ENCODE measurements at places on chromosomes 12 and 14.
A peak's percentile ranks its signal among the peaks of the same experiment; 100 is the strongest.

- no peak for DNase-seq
Observed at GRCh38 chr14:68248481-68249255, 429.1 kb downstream of the RAD51B start.

GRCh38 chr12:115204957-115205754 is 521.2 kb upstream of the TBX3 start:
- no peak for DNase-seq

DNA sequence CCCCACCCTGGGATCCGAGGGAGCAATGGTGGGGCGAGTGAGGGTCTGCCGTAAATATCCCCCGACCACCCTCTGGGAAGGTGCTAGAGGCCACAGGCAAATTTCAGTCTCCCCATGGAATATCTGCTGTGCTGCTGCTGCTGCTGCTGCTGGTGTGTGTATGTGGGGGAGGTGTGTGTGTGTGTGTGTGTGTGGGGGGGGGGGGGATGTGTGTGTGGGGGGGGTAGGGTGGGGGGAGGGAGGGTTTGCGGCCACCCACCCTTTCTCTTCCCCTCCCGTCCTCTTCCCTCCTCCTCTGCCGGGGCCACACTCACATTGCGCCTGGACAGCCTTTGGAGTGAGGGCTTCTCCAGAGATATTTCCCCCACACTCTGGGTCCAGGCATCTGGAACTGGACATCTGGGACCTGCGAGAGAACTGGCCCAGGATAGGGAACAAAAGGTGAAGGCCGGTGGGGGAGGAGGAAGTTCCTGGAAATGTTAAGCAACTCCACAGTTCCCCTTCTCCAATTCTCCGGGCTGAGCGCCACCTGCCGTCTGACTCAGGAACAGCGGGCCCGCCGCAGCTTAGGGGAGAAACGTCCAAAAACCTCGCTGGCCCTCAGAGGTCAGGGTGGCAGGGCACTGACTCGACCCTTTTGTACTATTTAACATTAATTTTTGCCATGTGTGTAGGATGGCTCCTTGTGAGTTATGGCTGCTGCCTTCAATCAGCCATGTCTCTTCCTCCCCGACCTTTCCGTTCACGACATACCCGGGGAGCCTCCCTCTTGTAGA is at the start of gene C1RL:
C1RL (minus strand) TSS at position 419 of the 776 bp plus-strand sequence; CDS start at position 385, 34 bp downstream.
- peak; percentile 72 for DNase-seq

- DNase-seq: no peak
Observed at GRCh38 chr12:20629414-20630156, 65.5 kb upstream of the SLCO1C1 start.

DNA sequence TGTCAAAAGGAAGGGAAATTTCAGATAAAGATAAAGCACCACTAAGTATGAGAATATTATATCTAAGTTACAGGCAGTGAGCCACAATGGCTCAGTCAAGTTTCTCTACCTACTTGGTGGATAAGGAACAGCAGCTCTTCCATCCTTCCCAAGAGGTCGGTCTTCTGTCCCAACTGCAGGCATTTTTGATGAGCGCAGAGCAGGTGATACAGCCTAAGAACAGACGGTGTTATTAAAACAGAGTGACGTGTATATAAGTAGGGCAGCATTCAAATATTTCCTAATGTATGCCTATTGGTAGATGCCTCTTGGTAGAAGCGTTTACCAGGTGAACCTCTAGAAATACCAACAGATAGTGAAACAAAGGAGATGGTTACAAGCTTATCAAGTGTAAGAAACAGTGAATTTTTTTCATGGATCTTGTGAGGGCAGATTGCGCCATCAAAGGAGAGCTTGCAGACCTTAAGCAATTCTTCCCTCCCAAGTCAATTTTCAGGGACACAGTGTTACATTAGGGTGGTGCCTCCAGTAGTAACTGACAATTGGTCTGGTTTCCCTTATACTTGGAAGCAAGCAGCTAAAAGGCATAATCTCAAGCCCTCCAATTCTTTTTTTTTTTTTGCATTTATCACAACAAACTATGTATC is 274.5 kb downstream of the MED13L start:
- no peak for DNase-seq

DNA sequence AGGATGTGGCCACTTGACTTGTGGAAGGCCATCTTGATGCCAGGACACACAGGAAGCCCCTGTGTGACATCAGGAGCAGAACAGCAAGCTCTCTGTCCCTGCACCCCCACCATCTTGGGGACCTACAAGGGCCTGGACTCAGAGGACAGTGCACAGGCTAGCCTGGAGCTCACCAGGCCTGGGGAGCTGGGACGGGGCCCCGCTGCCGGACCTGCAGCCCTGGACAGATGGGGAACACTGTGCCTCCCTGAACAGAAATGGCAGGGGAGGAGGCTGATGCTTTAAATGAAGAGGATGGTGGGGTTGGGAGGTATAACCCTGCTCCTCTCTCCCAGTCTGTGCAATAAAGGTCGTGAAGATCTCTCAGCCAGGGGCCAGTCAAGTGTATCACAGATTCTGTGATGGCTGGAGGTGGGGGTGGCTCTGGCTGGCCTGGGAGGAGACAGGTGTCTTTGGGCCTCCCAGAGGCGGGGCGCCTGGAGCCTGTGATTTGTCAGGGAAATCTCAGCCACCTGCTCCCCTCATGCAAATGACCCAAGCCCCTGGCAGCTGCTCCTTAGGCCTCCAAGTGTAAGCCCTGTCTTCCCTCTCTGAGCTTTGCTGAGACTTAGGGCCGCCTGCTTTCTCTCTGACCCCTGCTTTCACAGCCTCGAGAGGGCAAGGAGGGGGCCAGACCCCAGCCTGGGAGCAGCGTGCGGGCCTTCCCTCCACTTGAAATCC is 1.1 kb upstream of the GNB3 start:
- no peak for DNase-seq

GRCh38 chr12:111063295-111064026 is 143.1 kb upstream of the MYL2 start:
- DNase-seq: no peak

DNA sequence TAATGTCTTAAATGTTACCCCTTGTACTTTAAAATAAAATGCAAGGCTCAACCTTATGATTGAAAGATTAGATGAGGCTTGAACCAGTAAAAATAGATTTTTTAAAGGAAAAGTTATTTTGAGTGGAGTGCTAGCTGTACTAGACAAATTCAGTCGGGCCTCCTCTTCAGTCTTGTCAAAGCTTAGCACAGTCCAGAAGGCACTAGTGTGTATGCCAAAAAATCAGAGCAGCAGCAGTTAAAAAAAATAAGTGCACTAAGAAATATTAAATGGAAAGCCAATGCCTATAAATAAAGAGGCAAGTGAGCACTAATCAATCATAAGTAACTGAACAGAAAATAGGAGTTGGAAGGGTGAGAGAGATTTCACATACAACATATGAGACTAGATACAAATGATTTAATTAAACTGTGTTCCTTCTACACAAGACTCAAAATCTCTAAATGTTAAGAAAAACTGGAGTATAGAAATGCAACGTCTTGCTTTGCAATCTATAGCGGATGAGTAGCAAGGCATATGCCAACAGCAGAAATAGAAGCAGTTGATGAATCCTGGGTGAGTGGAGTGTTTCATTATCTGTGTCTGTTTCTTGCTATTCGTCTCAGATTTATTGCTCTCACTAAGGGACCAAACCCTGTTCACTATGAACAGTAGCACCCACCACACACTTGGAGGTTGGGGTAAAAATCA is 172.1 kb downstream of the ETNK1 start:
- no peak for DNase-seq

GRCh38 chr14:52315355-52315718 is 1.2 kb downstream of the PTGER2 start:
- no peak for DNase-seq

DNA sequence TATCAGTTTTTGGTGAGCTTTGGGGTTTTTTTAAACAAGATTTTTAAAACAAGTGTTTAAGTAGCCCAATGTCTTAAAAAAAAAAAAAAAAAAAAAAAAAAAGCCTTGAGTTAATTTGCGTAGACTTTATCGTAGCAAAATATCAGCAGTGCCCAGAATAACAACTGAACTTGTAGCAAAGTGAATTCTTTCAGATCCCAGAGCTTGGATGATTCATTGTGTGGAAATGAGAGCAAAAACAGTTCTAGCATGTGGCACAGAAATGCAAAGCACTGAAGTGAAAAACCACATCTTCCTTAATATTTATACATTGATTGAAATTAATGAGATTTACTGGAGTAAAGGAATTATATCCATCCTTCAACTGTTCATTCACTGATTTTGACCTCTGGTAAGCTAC is 258.1 kb downstream of the EGLN3 start:
- peak; percentile 71 for DNase-seq

- no peak for DNase-seq
Observed at GRCh38 chr14:76456200-76456599, 80.3 kb downstream of the ESRRB start.

DNA sequence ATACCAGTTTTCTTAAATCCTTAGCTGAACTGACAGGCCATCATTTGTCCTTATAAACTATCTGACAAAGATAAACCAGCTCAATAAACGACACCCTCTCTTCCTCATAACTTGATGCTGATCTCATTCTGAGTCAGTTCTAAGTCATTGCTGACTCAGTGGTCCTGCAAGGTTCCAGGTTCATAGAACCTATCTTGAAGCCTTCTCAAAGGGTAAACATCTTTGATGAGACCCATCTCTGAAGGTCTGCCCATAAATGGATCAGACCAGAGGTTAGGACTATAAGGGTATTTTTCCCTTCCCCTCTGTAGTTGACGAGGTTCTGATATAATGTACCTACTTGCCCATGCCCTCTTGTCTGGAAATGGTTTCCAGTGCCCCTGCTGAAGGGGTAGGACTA is 11.9 kb downstream of the NAA25 start:
- DNase-seq: no peak

- DNase-seq: no peak
Observed at GRCh38 chr12:110912263-110912662, 8.1 kb downstream of the MYL2 start.

- DNase-seq: no peak
Observed at GRCh38 chr12:94557746-94558295, 92.5 kb downstream of the TMCC3 start.

GRCh38 chr14:100386121-100386520 is 63.0 kb downstream of the SLC25A47 start:
- DNase-seq: no peak

- DNase-seq: no peak
Observed at GRCh38 chr12:4807813-4808212, 87.6 kb downstream of the GALNT8 start.

DNA sequence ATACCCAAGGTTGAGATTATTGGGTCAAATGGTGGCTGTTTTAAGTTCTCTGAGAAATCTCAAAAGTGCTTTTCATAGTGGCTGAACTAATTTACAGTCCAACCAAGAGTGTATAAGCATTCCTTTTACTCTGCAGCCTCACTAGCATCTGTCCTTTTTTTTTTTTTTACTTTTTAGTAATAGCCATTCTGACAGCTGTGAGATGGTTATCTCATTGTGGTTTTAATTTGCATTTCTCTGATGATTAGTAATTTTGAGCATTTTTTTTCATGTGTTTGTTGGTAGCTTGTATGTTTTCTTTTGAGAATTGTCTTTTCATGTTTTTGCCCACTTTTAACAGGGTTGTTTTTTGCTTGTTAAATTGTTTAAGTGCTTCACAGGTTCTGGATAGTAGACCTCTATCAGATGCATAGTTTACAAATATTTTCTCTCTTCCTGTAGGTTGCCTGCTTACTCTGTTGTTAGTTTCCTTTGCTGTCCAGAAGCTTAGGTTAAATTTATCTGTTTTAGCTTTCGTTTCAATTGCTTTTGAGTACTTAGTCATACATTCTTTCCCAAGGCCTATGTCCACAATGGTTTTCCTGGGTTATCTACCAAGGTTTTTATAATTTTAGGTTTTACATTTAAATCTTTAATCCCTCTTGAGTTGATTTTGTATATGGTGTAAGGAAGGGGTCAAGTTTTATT is 881.3 kb upstream of the SEL1L start:
- no peak for DNase-seq

DNA sequence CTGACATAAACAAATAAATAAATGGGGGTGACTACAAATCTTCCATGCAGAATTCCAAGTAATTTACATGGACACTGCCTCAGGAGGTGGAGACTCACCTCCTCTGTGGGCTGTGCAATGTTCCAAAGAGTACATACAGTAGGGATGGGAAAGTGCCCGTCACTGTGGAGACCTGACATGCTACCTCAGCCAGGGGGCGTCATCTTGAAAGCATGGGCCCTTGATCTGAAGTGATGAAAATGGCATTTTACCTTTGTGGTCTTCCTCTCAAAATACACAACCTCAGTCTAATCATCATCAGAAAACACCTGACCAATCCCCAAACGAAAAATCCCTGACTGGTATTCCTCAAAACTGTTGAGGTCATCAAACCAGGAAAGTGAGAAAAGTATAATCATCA is 48.4 kb downstream of the ANAPC7 start:
- DNase-seq: no peak

- DNase-seq: no peak
Observed at GRCh38 chr12:8033153-8034044, 883 bp downstream of the FOXJ2 start.

DNA sequence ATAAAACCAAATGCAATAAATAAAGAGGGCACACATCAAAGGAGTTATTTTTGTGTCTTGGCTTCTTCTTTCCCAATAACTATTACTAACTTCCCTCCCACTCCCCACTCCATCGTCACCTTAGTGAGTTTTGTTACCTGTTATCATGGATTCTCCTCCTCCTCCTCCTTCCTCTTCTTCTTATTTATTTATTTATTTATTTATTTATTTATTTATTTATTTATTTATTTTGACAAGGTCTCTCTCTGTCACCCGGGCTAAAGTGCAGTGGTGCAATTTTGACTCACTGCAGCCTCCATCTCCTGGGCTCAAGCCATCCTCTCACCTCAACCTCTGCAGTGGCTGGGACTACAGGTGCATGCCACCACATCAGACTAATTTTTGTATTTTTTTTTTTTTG is 26.4 kb downstream of the WIF1 start:
- DNase-seq: no peak

DNA sequence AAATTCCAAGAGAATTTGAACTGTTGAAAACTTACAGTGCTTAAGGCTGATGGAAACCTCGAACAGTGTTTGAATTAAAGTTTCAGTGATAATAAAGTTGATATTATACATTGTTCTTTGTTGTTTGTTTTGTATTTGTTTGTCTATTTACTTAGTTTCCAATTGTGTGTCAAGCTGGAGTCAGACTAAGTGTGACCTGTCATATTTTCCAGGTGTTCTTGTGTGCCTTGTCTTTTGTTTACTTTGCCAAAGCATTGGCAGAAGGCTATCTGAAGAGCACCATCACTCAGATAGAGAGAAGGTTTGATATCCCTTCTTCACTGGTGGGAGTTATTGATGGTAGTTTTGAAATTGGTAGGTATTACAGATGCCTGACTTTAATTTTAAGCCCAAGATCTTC is 6.0 kb downstream of the SLCO1C1 start:
- no peak for DNase-seq

- DNase-seq: peak; percentile 47
Observed at GRCh38 chr14:80850197-80850814, 91.2 kb downstream of the CEP128 start.

GRCh38 chr12:16300736-16301135 is 23.3 kb upstream of the SLC15A5 start:
- DNase-seq: no peak

DNA sequence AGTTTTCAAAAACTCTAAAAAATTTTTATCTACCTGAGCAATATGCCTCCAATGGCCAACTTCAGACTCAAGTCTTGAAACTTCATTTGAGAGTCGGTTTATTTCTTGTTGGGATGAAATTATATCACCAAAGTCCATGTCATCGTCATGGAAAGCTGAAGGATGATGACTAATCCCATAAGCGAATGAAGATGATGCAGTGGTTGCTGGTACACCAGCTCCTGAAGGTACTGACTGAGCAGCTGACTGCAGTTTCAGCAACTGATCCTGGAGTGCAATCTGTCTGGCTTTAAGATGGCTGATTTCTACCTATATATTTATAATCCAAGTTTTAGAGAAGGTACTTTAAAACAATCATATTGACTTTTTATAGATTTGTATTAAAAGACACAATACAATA is 18.3 kb downstream of the TRIP11 start:
- no peak for DNase-seq
